Activated naive CD4-positive, alpha-beta T cell treated with anti-CD3 and anti-CD28 coated beads, Interleukin-2, amount 10 ng/mL, durations not matched to agents 5 hours and 36 hours (primary cell): ENCODE measurements at places on chromosomes 1 and 21. TPM values are rescaled to one million over a fixed set of nuclear protein-coding genes. Genes with fewer than 3 reads are reported as not detected.

TIPRL gene
- total RNA-seq: 37.5 TPM

FAM3B gene
- not detected for total RNA-seq

LGR6 gene
- total RNA-seq: not detected

LIPI gene
- not detected for total RNA-seq

RAB25 gene
- total RNA-seq: 0.99 TPM

ELF3 gene
- total RNA-seq: 0.33 TPM

OVAAL gene
- total RNA-seq: not detected

TOMM20 gene
- 99.8 TPM for total RNA-seq

LCE1D gene
- not detected for total RNA-seq

GNL2 gene
- 49.1 TPM for total RNA-seq

MIXL1 gene
- not detected for total RNA-seq

CFHR2 gene
- total RNA-seq: not detected

COL24A1 gene
- not detected for total RNA-seq

NTNG1 gene
- not detected for total RNA-seq

MTARC2 gene
- total RNA-seq: not detected
